A673 (cell line): ENCODE measurements at places on chromosomes 12 and 14.

GRCh38 chr12:1422604-1423315 is 171.6 kb downstream of the FBXL14 start:
- no peak for DNase-seq

DNA sequence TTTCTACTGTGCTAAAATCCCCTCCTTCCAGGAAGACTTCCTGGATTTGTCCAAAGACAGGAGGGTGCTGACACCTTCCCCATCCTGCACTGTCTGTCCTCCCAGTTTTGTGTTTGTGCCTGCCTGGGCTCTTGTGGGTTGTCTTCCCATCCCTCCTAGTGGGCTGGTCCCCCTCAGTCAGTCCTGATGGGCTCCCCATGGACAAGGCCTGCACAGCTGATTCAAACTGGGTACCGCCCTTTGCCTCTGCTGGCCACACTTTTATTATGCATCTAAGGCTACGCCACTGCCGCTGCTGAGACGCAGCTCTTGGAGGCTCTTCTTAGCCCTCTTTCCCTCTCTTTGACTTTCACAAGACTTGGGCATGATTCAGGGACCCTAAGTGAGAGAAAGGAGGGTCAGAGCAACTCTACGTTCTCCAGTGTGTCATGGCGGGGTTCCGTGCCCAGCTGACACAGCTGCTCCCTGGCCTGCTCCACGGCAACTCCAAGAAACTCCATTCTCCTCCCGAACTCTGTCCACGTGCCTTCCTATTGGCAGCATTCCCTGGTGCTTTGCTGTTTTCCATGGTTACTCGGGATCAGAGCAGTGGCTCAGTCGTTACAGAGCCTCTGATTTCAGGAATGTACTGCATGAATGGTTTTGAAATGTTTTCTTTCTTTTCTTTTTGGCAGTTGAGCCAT is 3.8 kb upstream of the KRT85 start:
- DNase-seq: no peak

DNA sequence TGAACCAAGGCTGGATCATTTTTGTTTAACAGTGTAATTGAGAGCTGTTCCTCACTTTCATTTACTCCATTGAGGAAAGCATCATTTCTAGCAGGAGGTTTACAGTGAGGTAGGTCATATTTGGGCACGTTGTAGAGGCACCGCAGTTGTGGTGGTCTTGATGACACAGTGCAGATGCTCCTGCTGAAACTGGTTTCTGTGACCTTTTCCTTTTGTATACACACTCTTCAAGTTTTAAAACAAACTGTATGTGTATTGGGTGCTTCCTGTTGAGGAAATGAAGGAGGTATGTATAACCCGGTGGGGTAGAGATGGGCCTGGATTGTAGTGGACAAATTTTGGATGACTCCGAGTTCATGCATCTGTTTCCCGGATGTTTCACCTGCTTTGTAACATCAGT is 456.3 kb upstream of the RGS6 start:
- no peak for DNase-seq

GRCh38 chr12:122969676-122970075 is 3.4 kb upstream of the ABCB9 start:
- no peak for DNase-seq

DNA sequence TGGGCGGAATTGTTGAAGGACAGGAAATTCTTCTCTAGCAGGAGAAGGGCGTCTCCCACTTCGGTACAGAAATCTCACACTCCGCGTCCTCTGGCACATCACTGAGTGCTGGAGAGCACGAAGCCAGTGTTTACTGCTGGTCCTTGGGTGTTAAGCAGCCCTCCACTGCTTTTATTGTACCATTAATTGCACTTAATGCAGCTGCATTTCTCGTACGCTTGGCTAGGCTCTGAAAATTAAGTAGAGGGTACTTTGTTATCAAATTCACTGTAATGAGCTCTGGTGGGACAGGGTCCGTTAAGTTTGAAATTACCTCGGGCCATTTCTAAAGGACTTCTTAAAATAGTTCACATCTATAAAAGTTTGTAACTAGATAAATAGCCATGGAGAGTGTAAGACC is 411.2 kb downstream of the NPAS3 start:
- DNase-seq: no peak
